ENCODE measurements at places on chromosomes 12 and 14.

DNA sequence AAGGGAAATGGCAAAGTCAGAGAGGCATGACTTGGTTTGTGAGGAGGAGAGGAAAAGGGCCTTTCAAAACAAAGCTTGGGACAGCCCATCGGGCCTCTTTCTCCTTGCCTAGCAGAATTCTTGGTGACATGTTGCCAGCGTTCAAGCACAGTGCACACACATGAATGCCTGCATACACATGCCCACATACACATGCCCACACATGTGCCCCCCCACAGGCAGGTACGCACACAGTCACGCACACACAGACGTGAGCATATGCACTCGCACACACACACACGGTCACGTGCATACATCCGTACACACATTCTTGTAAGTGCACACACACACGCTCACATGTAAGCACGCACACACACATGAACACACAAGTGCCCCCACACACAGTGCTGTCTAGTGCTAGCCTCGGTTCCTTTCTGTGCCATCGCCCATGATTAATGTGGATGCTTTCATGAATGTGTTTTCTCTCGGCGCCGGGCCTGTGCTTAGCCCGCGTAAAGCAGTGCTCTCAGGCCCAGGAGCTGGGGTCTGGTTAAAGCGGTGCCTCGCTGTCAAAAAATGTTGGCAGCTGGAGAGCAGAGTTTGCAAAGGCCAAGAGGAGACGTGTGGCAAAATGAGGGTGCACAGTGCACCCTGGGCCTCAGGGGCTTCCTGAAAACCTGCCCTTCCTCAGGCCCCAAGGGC is 328.8 kb upstream of the DIO3 start:
- DNase-seq, result no peak

DNA sequence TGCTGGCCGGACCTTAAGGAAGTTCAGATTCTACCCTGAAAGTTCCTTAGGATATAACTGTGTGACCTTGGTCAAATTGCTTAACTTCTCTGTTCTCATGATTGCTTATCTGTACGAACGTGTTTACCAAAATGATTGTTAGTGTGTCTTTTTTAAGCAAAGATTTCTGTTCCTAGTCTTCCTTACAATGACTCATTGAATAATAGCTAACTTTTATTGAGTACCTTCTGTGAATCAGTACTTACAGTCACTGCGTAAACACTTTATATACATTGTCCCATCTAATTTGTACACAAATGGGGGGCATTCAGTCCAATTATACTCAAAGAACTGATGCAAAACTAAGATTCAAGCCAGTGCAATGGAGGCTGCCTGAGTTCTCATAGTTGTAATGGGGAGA is 4.2 kb upstream of the TMEM30B start:
- DNase-seq, result no peak

GRCh38 chr12:111304642-111305071 is 64.2 kb downstream of the PHETA1 start:
- DNase-seq, result peak; percentile 53

- no peak for DNase-seq
Measured at GRCh38 chr14:65798216-65798615, 385.7 kb downstream of the FUT8 start.

DNA sequence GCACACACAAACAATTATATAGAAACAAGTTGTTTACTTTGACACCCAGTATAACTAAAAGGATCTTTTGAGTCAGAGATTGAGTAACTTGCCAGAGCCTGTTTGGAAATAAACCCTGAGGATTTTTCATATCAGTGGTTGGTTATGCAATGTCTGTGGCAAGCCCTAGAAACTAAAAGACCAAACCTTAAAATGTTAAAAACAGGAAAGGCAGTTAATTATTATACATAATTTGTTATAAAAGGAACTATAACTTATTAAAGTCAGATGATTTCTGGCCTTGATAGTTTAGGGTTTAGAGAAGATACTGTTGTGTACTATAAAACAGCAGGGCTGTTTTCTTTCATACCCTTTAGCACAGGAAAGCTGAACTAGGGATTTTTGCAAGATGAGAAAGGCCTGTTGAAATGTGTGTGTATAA is 44.1 kb downstream of the PSEN1 start:
- DNase-seq, result no peak

DNA sequence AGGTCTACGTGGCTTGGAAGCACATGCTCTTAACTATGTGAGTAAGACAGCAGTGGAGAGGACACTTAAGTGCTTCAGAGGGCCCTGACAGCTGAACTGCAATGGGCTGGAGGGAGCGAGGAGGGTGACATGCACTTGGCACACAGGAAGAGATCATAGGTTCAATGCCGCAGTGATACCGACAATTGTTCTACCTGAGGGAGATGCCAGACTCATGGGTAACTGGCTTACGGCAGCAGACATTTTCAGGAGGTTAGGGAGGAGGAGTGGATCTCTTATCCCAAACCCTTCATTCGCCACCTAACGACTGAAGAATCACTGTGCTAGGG is 68.4 kb downstream of the NTF3 start:
- no peak for DNase-seq
